Stimulated activated CD8-positive, alpha-beta memory T cell treated with anti-CD3 and anti-CD28 coated beads, Interleukin-4, amount 100 ng/mL, for 48 hours (primary cell): ENCODE measurements at places on chromosomes 7 and 10.
A peak's percentile ranks its signal among the peaks of the same experiment; 100 is the strongest.

- DNase-seq, result no peak
Observed at GRCh38 chr10:70677620-70678249, 5.4 kb downstream of the ADAMTS14 start.

DNA sequence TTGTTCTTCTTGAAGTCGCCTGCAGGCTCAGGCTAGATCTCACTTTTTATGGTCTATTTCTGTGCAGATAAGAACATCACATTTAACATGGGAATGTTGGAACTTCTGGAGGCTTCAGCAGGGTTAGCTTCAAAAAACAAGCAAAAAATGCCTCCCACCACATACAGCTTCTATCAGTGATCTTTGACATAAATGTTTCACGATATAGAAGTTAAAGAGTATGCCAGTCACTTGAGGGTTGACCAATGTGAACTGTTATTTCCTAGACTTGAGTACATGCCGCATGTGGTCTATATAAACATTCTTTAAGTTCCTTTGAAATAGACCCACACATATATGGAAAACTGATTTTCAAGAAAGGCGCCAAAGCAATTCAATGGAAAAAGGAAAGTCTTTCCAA lies 219.2 kb upstream of the KLF14 start:
- no peak for DNase-seq

GRCh38 chr10:103691723-103692435 lies 163.5 kb downstream of the SH3PXD2A start:
- no peak for DNase-seq

GRCh38 chr10:3538656-3539531 lies 246.1 kb downstream of the KLF6 start:
- DNase-seq, result peak; percentile 34

DNA sequence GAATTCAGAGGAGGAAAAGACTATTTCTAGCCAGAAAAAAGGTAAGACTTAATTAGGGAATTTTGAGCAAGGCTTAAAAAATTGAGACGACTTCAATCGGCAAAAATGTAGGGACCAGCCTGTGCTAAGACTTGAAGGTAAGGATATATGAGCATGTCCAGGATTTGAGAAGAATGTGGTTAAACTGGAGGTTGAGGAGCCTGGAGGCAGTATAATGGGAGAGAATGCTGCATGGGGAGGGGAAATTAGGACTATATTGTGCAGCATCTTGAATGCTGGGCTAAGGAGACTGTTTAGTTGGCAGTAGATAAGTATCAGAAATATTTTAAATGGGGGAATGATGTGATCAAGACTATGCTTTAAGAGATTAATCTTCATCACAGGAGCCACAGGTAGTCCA lies 53.1 kb upstream of the PCGF5 start:
- DNase-seq, result no peak
